ENCODE measurements at places on chromosomes 1 and 21.

GRCh38 chr1:5646486-5647149 lies 345.6 kb downstream of the NPHP4 start:
- no peak for DNase-seq

- no peak for DNase-seq
These were observed 560.3 kb upstream of the ZP4 start for GRCh38 chr1:238450976-238451375.

- no peak for DNase-seq
These were observed 21.5 kb upstream of the TMCO2 start for GRCh38 chr1:40226192-40226591.

GRCh38 chr1:230215031-230215430 lies 148.0 kb downstream of the GALNT2 start:
- DNase-seq, result no peak

Data from MV-4-11 (cell line).